ENCODE measurements at places on chromosomes 3 and 15. TPM values are rescaled to one million over a fixed set of nuclear protein-coding genes. Genes with fewer than 3 reads are reported as not detected.

- no peak for DNase-seq
These were observed 65.1 kb upstream of the MBNL1 start for GRCh38 chr3:152203652-152204051.

- DNase-seq = peak; percentile 62
These were observed 202.7 kb downstream of the MAGI1 start for GRCh38 chr3:65836047-65836446.

DNA sequence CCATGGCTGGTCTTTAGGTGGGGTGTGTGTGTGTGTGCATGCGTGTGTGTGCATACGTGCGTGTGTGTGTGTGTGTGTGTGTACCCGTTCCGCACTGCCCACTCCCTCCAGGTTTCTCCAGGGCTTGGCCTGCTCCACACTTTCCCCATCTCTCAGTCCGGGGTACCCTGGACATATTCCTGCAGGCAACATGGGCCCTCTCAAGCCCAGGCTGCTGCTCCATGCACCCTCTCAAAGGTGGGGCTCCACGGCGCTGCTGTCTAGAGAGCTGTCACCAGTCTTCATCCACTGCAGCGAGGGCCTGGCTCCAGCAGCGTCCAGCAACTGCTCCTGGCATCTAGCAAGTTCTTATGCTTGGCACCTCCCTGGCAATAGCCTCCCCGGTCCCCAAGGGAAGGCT is 86.1 kb downstream of the ATP10A start:
- no peak for DNase-seq

TRIM42 gene
- not detected for total RNA-seq

DNA sequence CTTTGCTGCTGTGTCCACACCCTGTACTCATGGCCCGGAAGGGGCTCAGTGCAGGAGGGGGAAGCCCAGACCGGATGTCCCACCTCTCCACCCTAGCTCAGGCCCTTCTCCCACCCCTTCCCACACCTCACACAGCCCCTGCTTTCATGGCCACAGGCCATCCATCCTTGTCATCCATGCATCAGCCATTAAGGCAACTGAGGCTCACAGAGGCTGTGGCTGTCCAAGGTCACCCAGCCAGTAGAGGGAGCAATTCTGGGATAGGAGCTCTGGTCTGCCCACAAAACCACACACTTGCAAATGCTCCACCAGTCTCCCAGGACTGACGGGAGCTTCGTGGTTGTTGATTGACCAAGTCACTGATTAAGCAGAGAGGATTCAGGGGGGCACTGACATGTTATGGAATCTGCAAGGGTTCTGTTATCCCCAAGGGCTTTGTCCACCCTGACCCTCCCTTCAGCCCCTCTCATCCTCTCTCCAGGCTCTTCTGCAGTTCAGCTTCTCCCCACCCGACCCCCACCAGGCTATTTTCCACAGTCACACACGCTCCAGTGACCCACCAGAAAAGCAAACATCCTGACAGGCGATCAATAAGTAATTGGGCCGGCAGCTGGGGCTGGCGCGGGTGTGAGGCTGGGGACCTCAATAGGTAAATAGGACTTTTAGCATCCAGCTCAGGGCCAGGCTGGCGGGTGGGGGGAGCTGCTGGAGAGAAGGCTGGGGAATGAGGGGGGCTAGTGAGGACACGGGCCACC is 15.1 kb downstream of the LINGO1 start:
- DNase-seq = no peak

GPR149 gene
- not detected for total RNA-seq

ZPLD1 gene
- total RNA-seq = not detected

SI gene
- total RNA-seq = not detected

SLC12A8 gene
- 57.6 TPM for total RNA-seq

GRCh38 chr15:75815811-75816719 is 27.2 kb upstream of the UBE2Q2 start:
- no peak for DNase-seq

GRCh38 chr3:122232485-122232884 is 49.0 kb downstream of the CASR start:
- no peak for DNase-seq

GRCh38 chr3:106309274-106309673 is 440.5 kb upstream of the CBLB start:
- no peak for DNase-seq

- DNase-seq = no peak
These were observed 552.8 kb downstream of the MAGI1 start for GRCh38 chr3:65485826-65486469.

GRCh38 chr3:21962456-21962855 is 211.4 kb upstream of the ZNF385D start:
- no peak for DNase-seq

NEO1 gene
- 7.3 TPM for total RNA-seq

DNA sequence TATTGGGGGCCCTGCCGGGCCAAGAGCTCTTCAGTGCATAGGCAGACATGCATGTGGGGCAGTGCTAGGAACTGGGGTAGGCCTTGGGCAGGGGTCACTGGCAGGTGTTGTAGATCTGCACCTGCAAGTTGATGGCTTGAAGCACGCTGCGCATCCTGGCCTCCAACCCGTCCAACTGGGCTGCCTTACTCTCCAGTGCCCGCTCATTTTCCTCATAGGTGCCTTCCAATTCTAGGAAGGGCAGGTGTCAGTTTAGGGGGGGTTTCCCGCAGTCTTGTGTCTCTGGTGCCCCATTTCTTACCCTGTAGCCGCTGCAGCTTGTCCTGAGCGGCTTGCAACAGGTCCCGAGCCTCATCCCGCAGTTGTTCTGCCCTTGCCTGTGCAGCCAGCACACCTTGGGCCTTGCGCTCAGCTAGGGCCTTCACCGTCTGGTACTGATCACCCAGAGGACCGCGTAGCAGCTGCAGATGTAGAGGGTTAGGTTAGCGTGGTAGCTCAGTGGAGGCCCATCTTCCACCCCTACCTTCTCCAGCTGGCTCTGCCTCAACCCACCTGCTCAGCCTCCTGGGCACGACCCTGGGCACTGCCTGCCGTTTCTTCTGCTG is 611 bp upstream of the USP19 start:
- DNase-seq = no peak

SLCO3A1 gene
- total RNA-seq = 1.8 TPM

- no peak for DNase-seq
These were observed 50.5 kb downstream of the CHST2 start for GRCh38 chr3:143170074-143170473.

CATSPER2 gene
- total RNA-seq = 0.10 TPM

GCNT3 gene
- total RNA-seq = 1.6 TPM

- DNase-seq = peak; percentile 59
These were observed 17.8 kb downstream of the MYL3 start for GRCh38 chr3:46845397-46845859.

DNA sequence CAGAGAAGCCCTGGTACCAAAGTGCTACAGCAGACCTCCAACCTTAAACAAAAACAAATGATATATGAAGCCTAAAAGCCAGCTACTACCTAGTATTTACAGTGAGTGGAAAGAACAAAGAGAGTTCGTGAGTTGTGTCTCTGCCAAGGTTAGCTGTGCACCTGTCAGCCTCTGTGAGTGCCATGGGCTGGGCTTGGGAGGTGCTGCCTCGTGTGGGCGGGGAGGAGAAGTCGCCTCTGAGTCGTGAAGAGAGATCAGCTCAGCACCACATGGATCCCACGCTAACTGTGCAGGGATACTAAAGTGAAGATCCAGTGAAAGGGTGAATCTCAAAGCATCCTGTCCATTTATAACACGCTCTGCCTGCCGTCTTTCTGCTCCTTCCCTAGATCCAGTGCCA is 101.9 kb downstream of the CHDH start:
- DNase-seq = no peak

GRCh38 chr3:170360466-170360865 is 3.0 kb downstream of the SKIL start:
- DNase-seq = no peak

DNA sequence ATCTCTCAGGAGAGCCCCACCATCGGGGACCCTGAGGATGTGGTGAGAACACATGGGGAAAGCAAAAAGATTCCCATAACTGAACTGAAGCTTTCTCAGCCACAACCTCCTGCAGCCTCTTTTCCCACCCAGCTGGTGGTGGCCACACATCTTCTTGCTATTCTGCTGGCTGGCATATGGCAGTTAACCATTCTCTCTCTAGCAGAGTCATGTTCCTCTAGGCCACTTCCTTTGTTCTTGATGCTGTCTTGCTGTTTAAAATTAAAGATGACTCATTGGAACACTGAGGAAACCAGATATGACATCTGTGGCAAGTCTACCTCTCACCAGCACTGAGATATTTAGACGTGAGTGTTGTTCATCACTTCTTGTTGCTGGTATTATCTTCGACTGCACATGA is 180.3 kb upstream of the ROBO2 start:
- no peak for DNase-seq

- DNase-seq = peak; percentile 99
These were observed 34.6 kb upstream of the CMSS1 start for GRCh38 chr3:99783011-99783573.

KLHL18 gene
- total RNA-seq = 6.9 TPM

DNA sequence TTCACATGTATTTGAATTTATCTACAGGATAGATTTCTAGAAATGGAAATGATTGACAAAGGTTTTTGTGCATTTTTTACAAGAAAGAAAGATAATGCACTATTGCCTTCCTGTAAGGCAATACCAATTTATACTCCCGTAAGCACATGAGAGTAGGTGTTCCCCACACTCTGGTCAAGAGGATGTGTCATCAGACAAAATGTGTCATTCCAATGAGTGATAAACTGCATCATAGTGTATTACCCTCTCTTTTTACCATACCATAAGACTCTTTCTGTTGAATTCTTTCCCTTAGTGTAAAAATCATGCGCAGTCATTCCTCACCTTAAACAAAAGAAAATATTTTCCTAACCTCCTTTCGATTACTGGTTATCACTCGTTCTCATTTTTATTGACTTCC is 251.0 kb downstream of the ROBO1 start:
- peak; percentile 17 for DNase-seq

STRIT1 gene
- total RNA-seq = not detected

DNA sequence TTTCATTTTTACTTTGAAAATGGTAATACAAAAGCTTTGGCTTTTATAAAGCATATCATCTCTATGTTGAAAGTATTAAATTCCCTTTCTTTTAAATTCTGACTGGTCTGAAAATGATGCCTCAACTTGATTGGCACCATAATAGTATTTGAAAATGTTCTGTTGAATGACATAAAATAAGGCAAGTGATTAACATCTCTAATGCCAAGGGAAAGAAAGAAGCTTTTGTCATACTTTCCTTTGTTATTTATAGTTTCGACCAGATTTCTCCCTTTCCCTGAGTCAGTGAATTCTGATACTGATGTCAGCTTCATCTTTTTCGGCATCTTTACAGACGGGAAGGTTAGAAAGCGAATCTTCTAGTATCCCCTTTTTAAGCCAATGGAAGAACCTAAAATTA is 3.4 kb upstream of the AP4E1 start:
- no peak for DNase-seq

DNA sequence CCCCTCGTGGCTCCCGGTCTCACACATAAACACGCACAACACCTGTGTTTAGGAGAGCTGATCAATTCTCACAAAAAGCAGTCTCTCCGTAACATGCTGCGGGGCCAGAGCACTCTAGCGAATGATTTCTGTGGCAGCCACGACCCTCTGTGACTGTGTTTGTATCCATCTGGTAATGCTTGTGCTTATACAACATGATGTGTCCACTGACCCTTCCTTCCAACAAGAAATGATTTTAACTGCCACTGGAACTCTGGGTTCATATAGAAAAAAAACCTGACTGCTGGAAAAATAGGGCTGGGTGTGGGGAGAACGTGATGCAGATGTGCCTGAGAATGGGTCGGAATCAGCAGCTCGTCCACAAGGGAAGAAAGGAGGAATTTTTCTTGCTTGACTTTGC is 410.2 kb downstream of the GAP43 start:
- no peak for DNase-seq

- DNase-seq = peak; percentile 55
These were observed 253.4 kb downstream of the LPP start for GRCh38 chr3:188407158-188407880.

LYZL4 gene
- not detected for total RNA-seq

LRRC2 gene
- total RNA-seq = 1.1 TPM

- no peak for DNase-seq
These were observed 31.7 kb upstream of the RAB11A start for GRCh38 chr15:65837301-65838294.

GRCh38 chr3:115245438-115245837 is 98.3 kb upstream of the ZBTB20 start:
- peak; percentile 99 for DNase-seq

MST1R gene
- 0.17 TPM for total RNA-seq

GRCh38 chr3:184428561-184429175 is 48.8 kb downstream of the CHRD start:
- no peak for DNase-seq

BFSP2 gene
- total RNA-seq = not detected

SPINT1 gene
- total RNA-seq = 8.3 TPM

ATOSA gene
- 13.2 TPM for total RNA-seq

- no peak for DNase-seq
These were observed 17.0 kb downstream of the MAP6D1 start for GRCh38 chr3:183808355-183808754.

DNA sequence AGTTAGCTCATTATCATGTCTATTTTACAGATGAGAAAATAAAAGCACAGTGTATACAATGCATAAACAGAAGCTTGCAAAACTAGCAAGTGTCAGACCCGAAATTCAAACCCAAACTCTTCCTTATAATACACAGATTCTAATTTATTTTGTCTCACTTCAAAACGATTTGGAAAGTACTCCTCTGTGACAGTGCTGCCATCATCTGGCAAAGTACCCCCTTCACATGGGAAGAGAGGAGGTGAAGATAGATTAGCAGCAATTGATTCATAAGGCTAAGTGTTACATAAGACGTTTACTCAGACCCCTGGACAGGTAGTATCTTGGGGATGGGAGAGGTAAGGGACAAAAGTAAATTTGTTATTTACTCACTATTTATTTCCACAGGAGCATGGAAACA is 744.0 kb upstream of the SGO1 start:
- peak; percentile 2 for DNase-seq
